ENCODE measurements at places on chromosomes 13 and 19. TPM values are rescaled to one million over a fixed set of nuclear protein-coding genes. Genes with fewer than 3 reads are reported as not detected.
A peak's percentile ranks its signal among the peaks of the same experiment; 100 is the strongest.

DNA sequence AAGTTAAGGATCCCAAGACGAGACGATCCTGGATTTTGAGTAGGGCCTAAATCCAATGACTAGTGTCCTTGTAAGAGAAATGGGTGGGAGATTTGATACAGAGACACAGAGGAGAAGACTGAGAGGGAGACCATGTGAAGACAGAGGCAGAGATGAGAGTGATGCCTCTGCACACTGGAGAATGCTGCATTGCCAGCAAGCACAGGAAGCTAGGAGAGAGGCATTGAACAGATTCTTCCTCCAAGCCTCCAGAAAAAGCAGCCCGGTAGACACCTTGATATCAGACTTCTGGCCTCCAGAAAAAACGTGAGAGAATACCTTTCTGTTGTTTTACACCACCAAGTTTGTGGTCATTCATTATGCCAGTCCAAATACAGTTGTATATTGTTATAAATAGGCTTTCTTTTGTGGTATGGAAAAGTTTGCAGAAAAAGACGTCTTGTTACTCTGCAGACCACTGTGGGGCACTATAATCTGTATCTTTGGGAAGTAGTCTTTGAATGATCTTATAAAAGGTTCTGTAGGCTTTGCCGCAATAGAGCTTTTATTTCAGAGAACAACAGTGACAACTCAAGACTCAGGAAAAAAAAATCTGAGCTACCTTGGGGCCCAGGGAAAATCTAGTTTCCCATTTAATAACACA, 17.9 kb upstream of the RFC3 start:
- no peaks in the 10 kb centered on the region for H3K36me3 ChIP-seq
- no peaks in the 10 kb centered on the region for H3K27me3 ChIP-seq
- no peak overlapping the region for H3K27ac ChIP-seq
- no peaks in the 10 kb centered on the region for H3K4me1 ChIP-seq

GRCh38 chr13:62067821-62068220, 652.2 kb upstream of the PCDH20 start:
- no peak overlapping the region for H3K27ac ChIP-seq
- H3K27me3 ChIP-seq: no peaks in the 10 kb centered on the region
- no peaks in the 10 kb centered on the region for H3K36me3 ChIP-seq
- H3K4me3 ChIP-seq: no peak overlapping the region

DNA sequence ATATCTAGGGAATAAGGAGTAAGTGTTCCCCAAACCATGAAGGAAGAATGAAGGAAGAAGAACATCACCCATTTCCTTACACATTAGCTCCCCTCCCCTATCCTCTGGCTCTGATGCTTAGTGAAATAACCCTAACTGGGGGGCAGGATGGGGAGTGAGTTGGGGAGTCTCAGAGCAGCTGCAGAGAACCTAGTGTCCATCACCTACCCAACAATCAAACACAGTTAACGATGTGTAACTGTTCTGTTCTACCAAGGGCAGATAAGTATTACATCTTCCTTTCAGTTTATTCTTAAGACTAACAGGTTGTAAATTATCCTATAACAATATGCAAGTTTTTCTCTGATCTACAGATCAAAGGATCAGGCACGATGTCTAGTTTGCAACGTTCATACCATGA, 12.8 kb downstream of the ELF1 start:
- no peaks in the 10 kb centered on the region for H3K36me3 ChIP-seq
- H3K4me1 ChIP-seq: peaks cover 69% of the 10 kb centered on the region
- H3K27me3 ChIP-seq: no peaks in the 10 kb centered on the region
- peak overlapping the region; percentile 67 for H3K27ac ChIP-seq

DNA sequence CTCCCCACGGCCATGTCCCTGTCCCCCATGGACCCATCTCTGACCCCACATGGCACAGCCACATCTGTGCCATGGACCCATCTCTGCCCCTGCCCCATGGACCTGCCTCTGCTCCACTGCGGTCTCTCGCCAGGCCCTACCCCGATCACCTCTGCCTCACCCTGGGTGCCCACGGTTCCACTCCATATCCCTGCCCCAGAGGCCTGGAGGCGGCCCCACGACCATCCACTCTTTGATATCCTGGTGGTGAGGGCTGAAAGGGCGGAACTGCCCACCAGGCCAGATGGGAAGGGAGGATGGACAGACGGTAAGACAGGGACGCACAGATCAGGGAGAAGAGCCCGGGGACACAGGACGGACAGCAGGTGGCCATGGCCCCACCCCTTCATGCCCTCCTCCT, 327 bp downstream of the PTGER1 start:
- peaks cover 4% of the 10 kb centered on the region for H3K4me1 ChIP-seq
- peaks cover 4% of the 10 kb centered on the region for H3K27me3 ChIP-seq
- DNase-seq: no peak
- H3K27ac ChIP-seq: no peak overlapping the region

DNA sequence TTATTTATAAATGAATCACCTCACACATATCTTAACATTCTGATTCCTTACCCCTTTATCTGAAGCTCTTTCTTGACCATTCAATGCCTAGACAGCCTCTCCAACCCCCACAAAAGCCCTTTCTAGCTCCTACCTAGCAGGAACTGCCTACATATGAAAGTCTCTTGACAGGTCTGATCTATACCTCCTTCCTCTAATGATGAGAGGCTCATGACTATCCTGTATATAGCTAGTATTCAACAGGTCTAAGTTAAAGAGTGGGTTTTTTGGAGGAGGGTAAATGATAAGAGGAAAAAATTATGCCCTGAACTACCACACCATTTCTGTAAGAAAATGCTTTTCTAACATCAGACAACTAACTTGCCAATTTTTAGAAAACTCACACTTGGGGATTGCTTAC, 47.0 kb downstream of the RBM26 start:
- H3K27ac ChIP-seq: no peak overlapping the region
- H3K4me1 ChIP-seq: no peaks in the 10 kb centered on the region
- H3K4me3 ChIP-seq: no peak overlapping the region
- DNase-seq: no peak
- H3K36me3 ChIP-seq: peaks cover 31% of the 10 kb centered on the region
- no peaks in the 10 kb centered on the region for H3K27me3 ChIP-seq

DNA sequence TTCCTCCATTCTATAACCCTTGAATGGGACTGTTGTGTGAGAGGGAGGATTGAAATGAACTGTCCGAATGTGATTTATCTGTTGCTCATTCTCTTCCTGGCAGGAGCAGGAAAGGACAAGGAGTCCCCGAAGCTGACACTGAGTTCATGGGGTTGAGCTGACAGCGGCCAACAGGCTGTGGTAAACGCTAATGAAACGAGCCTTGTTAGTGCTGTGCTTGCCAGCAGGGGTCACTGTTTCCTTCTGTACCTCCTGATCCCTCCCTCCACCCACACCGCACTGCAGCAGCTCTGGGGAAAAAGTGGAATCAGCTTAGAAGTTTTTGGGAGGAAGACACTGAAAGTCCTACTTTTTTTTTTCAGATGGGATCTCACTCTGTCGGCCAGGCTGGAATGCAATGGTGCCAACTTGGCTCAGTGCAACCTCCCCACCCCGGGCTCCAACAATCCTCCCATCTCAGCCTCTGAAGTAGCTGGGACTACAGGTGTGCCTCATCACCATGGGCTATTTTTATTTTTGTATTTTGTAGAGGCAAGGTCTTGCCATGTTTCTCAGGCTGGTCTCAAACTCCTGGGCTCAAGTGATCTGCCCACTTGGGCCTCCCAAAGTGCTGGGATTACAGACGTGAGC, 6.7 kb upstream of the ZNF761 start:
- H3K36me3 ChIP-seq: no peaks in the 10 kb centered on the region
- H3K4me3 ChIP-seq: no peak overlapping the region
- peak; percentile 50 for DNase-seq
- no peaks in the 10 kb centered on the region for H3K27me3 ChIP-seq

The OR7A17 gene
- polyA plus RNA-seq: not detected

- H3K36me3 ChIP-seq: no peaks in the 10 kb centered on the region
- H3K27ac ChIP-seq: no peak overlapping the region
Measured at GRCh38 chr19:9151367-9151766, 11.2 kb downstream of the ZNF317 start.

DNA sequence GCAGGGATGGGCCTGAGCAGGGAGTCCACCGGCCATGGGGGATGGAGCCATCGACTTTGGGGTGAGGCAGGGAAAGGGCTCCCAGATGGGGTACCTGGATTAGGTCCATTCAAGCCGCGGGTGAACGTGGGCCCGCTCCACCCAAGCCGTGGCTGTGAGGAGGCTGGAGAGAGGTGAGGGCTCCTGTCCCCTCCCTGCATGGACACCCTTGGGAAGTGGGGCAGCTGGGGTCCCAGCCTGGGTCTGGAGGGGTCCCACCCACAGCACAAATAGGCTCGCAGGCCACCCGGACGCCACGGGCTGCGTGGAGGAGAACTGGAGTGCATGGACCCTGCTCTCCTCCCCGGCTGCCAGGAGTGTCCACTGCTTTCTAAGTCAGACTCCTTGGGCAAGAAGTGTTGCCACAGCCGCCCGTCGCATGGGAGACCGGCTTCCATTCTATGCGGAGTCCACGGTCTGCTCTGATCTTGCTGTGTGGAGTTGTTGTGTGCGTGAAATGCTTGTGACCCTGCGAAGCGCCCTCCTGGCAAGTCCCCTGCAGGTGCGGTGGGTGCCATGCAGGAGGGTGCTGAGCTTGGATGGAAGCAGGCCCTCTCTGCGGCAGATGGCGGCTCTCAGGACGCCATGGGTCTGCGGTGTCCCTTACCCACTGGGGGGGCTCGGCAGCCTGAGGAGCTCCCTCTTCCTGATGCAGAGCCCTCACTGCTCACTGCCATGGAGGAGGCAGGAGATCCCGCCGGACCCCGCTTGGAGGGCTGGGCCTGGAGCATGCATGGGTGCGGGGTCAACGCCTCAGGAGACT, 2.0 kb downstream of the DAZAP1 start:
- DNase-seq: no peak
- peak overlapping the region; percentile 83 for H3K4me3 ChIP-seq
- no peaks in the 10 kb centered on the region for H3K27me3 ChIP-seq
- peak overlapping the region; percentile 98 for H3K27ac ChIP-seq
- peaks cover 40% of the 10 kb centered on the region for H3K4me1 ChIP-seq

GRCh38 chr19:35429698-35430408, 18.2 kb upstream of the FFAR2 start:
- H3K4me3 ChIP-seq: no peak overlapping the region
- no peaks in the 10 kb centered on the region for H3K27me3 ChIP-seq
- DNase-seq: no peak
- no peaks in the 10 kb centered on the region for H3K36me3 ChIP-seq
- no peak overlapping the region for H3K27ac ChIP-seq

GRCh38 chr13:65260946-65261891, 1968.9 kb downstream of the PCDH9 start:
- H3K4me3 ChIP-seq: no peak overlapping the region
- no peaks in the 10 kb centered on the region for H3K4me1 ChIP-seq
- no peaks in the 10 kb centered on the region for H3K36me3 ChIP-seq
- no peak overlapping the region for H3K27ac ChIP-seq
- DNase-seq: no peak

- no peaks in the 10 kb centered on the region for H3K4me1 ChIP-seq
- H3K36me3 ChIP-seq: peaks cover 46% of the 10 kb centered on the region
Measured at GRCh38 chr19:35619290-35619923, 6.9 kb downstream of the HAUS5 start.

DNA sequence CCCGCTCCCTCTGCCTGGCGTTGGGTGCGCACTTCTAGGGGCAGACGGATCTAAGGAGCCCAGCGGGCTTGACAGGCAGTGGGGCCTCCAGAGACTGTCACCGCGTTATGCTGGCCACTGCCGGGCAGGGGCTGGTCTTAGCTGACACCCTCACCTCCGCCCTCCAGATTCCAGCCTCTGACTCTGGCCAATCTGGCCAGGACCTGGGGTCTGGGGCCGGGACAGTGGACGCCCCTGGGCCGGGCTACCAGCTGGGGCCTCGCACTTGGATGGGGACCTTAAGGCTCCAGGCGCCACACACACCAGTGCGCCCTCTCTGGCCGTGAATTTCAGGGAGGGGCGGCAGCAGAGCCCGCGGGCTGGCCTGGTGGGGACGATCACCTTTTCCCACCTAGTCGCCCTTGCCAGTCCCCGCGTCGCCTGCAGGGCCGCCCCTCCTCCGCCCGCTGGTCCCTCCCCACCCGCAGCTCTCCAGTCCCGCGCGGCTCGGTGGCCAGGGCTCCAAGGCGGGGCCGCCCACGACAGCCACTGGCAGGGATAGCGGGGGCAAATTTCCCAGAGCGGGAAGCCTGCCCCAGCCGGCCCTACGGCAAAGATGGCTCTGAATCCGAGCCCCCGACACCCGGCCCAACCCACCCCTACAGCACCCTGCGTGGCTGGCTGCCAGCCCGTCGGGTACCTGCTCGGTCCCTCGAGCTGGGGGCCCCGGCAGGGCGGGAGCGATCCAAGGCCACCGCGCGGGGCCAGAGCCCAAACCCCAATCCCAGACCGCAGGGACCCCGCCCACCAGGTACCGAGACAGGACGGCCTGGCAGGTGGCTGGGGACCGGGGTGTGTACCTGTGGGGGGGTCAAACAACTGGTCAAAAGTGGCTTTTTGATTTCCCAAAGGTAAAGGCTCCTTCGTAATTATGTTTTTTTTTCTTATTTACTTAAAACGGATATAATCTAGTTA, 6.1 kb upstream of the ZNF98 start:
- H3K4me3 ChIP-seq: no peak overlapping the region
- no peaks in the 10 kb centered on the region for H3K27me3 ChIP-seq
- H3K36me3 ChIP-seq: no peaks in the 10 kb centered on the region
- no peak for DNase-seq
- H3K4me1 ChIP-seq: no peaks in the 10 kb centered on the region
- no peak overlapping the region for H3K27ac ChIP-seq
